GM04503 (cell line): ENCODE measurements at places on chromosomes 11 and 22.

DNA sequence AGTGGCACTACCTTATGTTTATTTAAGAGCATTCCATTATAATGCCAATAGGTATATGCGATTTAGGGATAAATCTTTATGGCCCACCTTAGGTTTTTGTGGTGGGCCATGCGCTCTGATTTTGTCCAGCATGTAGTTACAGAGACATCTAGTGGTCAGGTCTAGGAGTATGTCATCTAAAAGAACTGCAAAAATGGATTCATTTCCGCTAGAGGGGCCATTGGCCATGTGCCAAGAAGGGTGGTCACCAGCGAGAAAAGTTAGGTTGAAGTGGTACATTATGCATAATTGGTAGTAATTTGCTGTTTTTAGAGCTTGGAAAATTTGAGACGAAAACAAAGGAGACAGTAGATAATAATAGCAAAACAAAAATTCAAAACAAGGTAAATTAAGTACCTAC lies 27.7 kb downstream of the LRRC4C start:
- no peak for DNase-seq

GRCh38 chr11:60905551-60906113 lies 753 bp downstream of the PRPF19 start:
- DNase-seq: no peak

DNA sequence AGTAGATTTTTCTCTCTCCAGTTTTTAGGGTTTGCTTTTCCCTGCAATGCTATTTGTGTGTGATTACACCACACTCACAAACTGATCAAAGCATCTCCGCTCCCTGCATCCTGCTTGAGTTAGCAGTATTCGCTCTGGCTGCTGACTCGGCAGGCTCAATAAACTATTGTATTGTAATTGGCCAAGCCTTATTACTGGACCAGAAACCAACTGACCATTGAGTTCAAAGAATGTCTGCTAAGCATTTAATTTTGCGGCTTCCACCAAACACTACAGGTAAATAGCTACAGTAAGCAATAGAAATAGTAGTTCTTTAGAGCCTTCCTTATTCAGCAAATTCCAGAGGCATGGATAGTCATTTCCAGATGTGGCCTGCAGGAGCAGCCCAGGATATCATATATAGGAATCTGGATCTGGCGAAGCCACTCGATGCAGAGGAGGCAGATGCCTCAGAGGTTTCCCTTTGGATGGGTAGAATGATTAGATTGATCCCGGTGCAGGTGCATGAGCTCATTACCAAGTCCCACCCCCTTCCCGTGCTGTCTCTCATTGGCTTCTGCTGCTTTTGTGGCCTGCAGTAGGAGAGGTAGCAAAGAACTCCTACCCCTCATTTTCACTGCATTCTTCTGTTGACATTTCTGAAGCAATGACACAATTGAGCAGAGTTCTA lies 77.3 kb downstream of the COMMD9 start:
- DNase-seq: no peak

- no peak for DNase-seq
Observed at GRCh38 chr11:33476945-33477606, 219.9 kb downstream of the HIPK3 start.

- no peak for DNase-seq
Observed at GRCh38 chr11:22522225-22522624, 103.4 kb downstream of the FANCF start.

- DNase-seq: no peak
Observed at GRCh38 chr22:32827049-32827602, 25.6 kb downstream of the TIMP3 start.

- no peak for DNase-seq
Observed at GRCh38 chr22:19520566-19521305, 3.5 kb downstream of the CLDN5 start.

- peak; percentile 59 for DNase-seq
Observed at GRCh38 chr11:45021692-45022141, 71.0 kb upstream of the TP53I11 start.

DNA sequence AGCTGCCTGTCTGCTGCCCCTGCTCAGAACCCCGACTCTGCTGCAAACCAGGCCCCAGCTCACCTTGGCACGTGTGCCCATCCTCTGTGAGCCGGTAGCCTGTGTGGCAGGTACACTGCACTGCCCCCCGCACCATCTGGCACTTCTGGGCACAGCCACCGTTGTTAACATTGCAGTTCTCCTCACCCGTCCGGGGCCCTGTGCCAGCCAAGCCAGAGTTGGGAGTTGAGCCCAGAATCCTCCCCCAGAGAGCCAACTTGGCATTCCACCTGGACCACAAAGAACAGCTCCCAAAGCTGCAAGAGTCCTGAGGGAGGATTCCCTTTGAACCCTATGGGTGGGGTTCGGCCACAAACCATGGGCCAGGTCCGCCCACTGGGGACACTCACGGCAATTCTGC lies 22.5 kb downstream of the LRP4 start:
- no peak for DNase-seq

DNA sequence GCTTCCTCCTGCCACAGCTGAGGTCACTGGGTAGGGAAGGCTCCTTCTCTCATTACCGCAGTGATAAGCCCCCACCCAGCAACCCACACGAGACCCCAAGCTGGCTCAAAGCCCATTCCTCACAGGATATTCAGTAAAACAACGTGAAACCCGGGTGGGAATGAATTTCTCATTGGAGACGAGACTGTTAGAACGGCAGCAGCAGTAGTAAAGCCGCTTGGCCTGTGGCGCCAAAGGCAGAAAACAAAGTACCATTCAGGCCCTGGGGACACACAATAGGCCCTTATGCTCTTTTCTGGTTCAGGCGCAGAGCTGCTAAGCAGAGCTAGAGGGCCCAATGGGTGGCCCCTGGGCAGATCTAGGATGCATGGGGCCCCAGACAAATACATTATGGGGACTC lies 45.3 kb downstream of the PC start:
- no peak for DNase-seq

- DNase-seq: no peak
Observed at GRCh38 chr11:134541355-134541754, 129.3 kb upstream of the B3GAT1 start.

- DNase-seq: no peak
Observed at GRCh38 chr11:94653561-94653960, 86.4 kb downstream of the PIWIL4 start.

GRCh38 chr22:16824716-16825687 lies at the start of gene XKR3:
XKR3 (minus strand) TSS chr22:16825411; CDS start chr22:16808073, 17,338 bp downstream.
- no peak for DNase-seq

GRCh38 chr11:126943316-126943715 lies 57.3 kb downstream of the KIRREL3 start:
- DNase-seq: no peak

DNA sequence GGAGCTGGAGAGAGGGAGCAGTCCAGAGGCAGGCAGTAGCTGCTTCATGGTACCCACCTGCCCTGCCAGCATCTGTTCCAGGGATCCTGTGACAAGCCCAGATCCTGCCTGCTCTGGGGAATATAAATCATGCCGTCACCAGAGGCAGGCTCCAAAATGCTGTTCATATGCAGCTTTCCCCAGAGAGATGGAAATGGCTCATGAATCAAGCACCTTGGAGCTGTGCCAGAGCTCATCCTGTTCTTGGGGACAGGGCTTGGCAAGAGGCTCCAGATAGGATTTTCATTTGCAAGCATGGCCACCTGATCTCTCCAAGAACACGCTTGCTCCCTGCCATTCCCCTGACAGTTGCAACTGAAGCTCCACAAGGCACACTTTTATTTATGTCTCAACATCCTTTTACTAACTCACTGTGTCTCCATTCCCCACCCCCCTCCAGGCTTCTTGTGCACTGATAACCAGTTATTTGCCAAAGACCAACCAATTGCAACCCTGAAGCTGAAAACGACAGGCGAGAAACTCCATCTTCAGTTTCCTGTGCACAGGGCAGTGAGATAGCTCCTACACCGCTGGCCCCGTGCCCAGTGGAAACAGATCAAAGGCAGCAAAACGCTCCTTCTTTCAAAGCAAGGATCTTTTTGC lies 115.8 kb upstream of the PITPNB start:
- no peak for DNase-seq

DNA sequence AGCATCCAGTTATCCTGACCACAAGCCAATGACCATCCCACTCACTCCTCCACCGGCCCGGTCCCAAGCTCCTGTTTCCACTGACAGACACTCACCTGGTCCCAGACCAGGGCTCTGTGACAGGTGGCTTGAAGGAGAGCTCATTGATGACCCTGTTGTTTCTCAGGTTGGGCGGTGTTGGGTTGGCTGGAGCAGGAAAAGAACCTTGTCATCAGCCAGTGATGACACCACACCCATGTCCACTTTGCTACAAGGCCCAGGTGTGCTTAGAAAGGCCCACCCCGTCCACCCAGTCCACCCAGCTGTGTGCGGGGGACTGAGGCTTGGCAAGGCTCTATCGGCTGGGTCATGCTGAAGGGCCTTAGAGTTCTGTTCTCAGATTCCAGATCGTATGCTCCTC lies 42.9 kb downstream of the GAB4 start:
- DNase-seq: no peak

GRCh38 chr11:44147751-44148150 lies 52.3 kb downstream of the EXT2 start:
- no peak for DNase-seq

- no peak for DNase-seq
Observed at GRCh38 chr11:121500717-121501116, 48.0 kb upstream of the SORL1-AS1 start.

DNA sequence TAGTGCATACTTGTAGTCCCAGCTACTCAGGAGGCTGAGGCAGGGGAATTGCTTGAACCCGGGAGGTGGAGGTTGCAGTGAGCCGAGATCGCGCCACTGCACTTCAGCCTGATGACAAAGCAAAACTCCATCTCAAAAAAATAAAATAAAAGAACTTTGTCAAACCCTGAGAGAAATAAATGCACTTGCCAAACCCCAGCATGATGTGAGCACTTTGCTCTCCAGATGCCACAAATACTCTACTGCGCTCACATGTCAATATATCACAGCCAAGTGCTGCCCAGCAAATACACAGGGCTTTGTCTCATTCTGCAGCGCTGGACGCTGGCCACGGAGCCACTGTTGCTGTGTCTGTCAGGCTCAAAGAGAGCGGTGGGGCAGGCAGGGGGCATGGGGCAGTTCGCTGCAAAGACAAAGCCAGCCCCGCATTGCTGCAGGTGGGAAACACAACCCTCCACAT lies 45.1 kb downstream of the AHNAK start:
- peak; percentile 37 for DNase-seq

DNA sequence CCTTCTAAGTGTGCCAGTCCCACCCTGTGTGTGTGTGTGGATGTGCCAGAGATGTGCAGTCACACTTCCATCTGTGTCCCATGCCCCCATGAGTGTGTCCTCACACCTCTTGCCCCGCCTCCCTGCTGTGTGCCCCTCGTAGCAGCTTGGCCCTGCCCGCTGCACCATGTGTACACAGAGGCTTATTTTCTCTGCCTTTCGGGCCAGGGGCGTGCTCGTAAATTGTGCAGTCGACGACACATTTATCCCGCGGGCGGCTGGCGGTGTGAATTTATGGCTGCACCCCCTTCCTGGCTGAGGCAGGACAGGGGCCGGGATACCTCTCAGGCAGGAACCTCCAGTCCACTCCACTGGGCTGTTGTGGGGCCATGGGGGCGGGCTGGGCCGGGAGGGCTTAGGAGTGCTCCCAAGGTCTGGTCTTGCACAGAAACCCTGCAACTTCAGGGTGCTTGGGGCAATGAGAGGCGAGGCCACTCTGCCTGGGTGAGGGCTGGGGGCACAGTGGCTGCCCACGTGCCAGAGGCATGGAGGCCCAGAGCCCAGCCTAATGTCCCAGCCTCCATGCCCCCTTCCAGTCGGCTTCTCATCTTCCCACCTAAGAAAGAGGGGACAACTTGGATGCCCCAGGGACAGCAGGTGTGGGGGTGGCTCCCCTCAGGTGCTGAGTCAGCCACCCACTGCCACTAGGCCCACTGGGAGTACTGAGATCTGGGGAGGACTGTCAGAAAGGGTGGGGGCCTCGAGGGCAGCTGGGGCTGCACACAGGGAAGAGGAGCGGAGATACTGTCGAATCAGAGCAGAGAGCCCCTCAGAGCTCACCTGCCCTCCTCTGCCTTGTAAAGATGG lies 12.5 kb downstream of the GP1BB start:
- no peak for DNase-seq

DNA sequence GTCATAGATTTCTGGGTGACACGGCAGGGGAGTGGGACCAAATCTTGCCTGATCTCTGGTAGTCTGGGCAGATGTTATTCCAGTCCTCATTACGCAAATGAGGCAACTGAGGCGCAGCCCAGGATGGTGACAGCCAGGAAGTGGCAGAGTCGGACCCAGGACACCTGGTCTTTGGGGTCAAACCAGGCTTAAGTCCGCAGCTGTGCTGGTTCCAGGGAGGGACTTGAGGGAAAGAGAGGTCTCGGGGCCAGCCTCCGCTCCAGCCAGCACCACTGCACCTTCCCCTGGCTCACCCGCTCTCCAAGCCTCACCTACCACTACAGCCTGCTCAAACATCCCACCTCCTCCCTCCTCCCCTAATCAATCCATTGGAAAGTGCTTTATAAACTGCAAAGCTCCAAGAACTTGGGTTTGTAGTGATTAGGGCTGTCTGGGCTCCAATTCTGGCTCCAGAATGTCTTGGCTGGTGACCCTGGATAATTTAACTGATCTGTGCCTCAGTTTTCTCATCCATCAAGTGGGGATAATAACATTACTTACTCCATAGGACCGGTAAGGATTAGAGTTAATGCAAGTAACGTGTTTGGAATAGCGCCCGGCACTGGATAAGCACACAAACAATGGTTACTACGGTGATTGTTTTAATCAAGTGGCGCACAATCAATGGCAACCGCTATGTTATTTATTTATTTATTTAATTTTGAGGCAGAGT lies 526 bp upstream of the PNPLA5 start:
- DNase-seq: no peak

- no peak for DNase-seq
Observed at GRCh38 chr22:50257041-50257440, 4.4 kb downstream of the MAPK12 start.

DNA sequence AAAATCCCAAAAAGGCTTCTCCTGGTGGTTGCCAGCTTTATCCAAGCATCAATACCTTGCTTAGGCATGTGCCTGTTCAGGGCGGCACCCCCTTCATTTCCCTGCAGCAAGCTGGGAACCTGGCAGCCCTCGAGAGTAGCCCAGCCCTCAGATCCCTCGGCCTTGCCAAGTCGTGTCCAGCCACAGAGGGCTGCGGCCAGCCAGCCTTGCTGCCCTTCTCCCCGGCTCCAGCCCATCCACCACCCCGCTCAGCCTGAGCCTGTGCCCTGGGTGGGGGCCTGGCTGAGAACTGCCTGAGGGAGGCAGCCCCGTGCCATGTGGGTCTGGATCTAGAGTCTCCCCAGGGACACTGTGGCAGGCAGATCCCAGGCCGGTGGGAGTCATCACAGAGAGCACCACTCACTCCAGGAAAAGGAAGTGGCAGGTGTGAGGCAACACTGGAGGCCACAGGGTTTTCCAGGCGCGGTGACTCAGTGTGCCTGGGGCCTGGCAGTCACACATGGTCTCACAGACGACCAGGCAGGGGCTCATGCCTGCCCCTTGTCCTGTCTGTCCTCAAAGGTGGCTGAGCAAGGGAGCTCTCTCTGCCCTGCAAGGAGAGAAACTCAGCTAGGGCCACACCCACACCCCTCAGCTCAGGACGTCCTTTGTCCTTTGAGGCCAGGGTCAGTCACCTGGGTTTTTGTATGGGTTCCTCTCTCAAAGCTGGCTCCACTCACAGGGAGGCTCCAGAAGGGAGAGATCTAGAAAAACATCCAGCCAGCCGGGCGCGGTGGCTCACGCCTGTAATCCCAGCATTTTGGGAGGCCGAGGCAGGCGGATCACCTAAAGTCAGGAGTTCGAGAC lies 12.2 kb upstream of the CDC42BPG start:
- no peak for DNase-seq
